ENCODE measurements at places on chromosomes 3 and 15. TPM values are rescaled to one million over a fixed set of nuclear protein-coding genes. Genes with fewer than 3 reads are reported as not detected.

The OXTR gene
- polyA plus RNA-seq: 0.19 TPM

- no peak for DNase-seq
Observed at GRCh38 chr3:66494959-66495667, 5.7 kb downstream of the LRIG1 start.

GRCh38 chr15:37056177-37057121, 43.9 kb downstream of the MEIS2 start:
- DNase-seq: no peak

DNA sequence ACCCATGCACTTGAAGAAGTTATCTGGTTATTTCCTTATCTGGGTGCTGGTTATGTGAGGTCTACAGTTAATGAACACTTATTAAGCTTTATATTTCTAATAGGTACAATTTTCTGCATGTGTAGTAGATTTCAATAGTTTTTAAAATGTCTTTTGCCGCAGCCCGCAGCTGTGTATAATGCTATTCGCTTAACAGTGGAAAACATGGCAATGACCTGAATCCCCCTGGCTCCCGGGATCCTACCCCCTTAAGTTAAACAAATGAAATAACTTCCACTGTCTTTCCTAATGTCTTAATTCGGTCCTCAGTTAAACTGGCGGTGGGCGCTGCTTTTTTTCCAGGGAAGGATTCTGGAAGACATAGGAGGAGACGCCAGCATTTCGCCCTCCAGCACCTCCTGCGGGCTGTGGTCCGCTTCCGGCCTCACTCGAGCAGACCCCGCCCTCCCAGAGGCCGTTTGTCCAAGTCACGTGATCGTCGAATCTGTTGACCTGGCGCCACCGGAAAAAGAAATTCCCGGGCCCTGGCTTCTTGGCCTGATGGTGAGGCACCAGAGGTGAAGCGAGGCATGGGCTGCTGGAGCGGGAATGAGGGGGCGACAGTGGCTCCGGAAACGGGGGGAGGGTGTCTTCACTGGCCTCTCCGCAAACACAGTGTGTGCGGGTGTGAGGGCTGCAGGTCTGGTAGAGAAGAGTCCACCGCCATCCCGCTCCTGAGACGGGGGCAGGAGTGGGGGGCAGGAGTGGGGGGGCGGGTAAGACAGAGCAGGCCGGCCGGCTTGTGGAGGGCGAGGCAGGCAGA, 45.6 kb upstream of the CSPG4 start:
- peak; percentile 70 for DNase-seq
